ENCODE measurements at places on chromosomes 13 and 19.

DNA sequence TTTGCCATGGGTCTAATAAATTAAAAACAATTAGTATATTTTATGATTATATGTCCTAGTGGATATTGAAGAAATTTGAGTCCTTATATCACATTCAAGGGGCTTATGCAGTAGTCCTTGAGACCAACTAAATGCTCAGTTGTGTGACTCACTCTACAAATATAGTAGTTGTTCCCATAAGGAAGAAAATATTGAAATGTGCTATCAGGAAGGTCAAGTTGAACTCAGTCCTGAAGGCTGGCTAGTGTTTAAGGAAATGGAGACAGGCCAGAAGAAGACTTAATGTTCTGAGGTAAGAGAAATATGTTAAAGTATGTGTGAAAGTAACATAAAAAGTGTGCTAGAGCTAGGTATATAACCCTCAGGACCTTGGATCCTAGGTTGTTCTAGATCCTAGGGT is 766.1 kb upstream of the GPC6 start:
- DNase-seq: no peak

GRCh38 chr19:43928820-43929219 is 6.3 kb downstream of the ZNF45 start:
- no peak for DNase-seq

GRCh38 chr19:48925240-48925843 is 8.2 kb upstream of the DHDH start:
- no peak for DNase-seq

DNA sequence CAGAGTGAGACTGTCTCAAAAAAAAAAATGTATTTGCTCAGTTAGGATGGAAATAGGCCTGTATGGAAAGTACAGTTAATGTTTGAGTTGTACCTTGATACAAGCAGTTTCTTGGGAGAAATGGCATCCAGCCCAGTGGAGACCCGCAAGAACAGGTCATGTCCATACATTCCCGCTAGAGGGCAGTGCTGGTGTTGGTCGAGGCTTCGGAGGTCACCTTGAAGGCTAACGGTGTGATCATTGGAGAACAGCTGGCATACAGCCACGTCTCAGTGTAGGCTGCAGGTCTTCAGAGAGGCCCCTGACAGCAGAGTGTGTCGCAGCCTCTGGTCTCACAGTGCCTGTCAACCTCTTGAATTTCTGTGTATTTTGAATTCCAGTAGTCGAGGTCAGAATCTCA is 7.5 kb downstream of the ZNF610 start:
- DNase-seq: no peak

GRCh38 chr13:51681037-51681678 is 96.9 kb downstream of the WDFY2 start:
- no peak for DNase-seq

DNA sequence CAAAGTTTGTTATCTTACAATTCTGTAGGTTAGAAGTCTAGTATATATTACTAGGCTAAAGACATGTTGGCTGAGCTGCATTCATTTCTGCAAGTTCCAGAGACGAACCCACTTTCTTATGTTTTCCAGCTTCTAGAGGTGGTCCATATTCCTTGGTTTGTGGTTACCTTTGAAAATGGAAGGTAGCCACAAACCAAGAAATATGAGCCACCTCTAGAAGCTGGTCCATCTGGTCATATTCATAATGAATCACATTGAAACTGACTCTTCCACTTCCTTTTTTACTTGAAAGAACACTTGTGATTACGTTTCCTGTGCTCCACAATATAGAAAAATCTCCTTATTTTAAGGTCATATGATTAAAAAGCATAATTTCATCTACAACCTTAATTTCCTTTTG is 943.0 kb upstream of the PCDH9 start:
- DNase-seq: no peak

DNA sequence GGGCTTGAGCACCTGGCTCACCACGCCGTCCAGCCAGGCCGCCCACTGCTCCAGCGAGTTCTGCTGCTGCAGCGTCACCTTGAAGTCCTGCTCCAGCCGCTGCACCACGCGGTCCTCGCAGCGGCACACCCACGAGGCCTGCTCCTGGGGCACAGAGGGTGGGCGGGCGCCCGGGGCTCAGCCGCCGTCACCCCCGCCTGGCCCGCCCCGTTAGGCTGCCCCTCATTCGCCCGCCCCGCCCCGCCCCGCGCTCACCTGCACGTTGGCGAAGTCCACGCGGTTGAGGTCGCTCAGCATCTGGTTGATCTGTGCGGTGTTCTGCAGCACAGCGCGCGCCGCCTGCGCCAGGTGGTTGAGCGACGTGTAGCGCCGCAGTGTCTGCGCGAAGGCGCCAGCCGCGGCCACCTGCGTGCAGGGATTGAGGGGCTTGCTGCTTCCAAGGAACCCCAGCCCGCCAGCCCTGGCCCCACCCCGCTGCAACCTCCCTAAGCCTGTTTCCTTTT is 11.3 kb downstream of the DCAF15 start:
- no peak for DNase-seq

DNA sequence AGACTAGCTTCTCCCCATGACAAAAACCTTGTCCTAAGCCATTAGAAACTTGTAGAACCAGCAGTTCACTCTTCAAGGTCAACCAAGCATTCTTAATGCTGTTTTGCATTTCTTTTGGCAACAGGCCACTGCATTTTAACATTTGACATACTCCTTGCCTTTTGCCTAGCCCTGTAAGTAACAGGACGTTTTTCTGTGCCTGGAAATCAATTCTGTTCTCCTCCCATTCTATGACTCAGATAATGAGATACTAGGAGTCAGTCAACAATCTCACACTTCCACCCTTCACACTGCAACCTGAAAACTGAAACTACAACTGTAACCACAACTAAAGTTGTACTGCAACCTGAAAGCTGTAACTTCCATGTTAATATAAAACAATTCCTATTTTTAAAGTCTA is 268.7 kb downstream of the MZT1 start:
- DNase-seq: no peak

DNA sequence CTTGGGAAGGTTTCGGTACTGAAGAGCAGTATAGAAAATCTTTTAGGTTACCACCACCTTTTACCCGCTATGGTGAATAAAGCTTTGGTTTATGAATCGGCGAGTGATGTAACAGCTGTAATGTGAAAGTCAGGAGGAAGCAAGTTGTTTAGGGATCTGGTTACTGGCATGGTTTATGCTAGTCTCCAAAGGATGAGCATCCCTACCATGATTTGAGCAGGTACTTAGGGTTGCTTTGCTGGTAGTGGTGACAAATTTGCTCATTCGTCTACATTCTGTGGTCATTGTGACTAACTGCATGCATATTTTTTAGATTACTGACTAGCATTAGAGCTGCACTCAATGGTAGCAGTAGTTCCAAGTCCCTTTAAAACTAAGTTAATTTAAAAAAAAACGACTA is 104.1 kb downstream of the FRY start:
- no peak for DNase-seq

DNA sequence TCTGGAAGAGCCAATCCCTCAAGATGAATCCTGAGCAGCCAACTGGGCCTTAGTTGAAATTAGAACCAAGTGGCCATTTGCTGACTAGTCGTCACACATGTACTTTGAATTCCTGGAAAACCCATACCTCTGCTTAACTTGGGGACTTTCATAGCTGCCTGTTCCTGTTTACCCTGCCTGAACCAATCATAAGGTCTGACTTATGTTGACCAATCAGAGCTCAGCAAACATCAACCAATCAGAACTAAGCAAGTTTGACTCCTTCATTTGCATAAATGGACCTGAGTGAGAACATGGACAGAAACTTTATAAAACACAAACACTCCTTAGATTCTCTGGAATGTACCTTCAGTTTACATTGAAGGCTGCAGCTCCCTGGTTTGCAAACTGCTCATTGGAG is 50.8 kb downstream of the LATS2 start:
- DNase-seq: no peak

DNA sequence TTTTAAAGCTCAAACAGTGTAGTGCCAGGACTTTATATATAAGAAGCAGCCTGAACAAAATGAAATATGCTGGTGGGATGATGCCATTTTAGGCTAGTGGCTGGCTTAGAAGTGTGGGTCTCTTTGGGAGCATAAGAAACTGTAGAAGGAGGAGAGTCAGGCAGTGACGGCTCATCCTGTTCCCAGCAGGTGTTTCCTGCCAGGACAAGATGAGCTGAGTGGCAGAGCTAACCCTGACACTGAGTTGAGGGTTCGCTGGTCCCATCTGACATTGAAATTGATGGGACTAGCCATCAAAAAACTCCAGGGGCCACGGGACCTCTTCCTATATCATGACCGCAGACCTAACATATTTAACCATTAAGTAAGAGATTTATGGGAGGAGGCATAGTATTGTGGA is 51.3 kb downstream of the ESD start:
- DNase-seq: no peak

GRCh38 chr13:59172076-59172475 is 991.7 kb downstream of the DIAPH3 start:
- no peak for DNase-seq

DNA sequence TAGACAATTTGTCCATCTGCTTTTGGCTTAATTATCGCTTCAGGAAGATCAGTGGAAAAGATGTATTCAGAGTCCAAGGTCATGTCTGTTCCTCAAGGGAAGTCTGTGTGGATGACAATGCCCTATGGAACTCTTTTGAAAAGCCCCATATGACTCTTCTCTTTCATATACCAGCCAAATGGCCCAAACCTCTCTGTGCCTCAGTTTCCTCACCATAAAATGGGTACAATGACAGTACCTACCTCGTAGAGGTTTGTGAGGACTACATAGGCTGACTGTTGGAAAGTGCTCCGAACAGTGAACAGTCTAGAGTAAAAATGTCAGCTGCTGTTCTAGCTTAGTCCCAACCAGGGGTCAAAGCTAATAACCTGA is 104.6 kb downstream of the COL4A2 start:
- DNase-seq: no peak

GRCh38 chr13:19155321-19155861 is 26.2 kb downstream of the TUBA3C start:
- no peak for DNase-seq

DNA sequence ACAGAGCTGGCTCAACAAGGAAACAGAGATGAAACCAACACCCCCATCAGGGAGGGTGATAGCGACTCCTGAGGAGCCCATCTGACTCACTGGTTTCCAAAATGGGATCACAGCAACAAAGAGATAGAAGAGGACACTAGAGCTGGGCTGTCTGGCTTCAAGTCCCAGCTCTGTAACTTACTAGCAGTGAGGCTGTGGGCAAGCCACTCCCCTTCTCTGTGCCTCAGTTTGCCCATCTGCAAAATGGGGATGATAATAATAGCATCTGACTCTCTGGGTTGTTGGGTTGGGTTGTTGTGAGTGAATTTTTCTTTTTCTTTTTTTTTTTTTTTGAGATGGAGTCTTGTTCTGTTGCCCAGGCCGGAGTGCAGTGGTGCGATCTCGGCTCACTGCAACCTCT is 14.3 kb downstream of the IGSF23 start:
- no peak for DNase-seq

DNA sequence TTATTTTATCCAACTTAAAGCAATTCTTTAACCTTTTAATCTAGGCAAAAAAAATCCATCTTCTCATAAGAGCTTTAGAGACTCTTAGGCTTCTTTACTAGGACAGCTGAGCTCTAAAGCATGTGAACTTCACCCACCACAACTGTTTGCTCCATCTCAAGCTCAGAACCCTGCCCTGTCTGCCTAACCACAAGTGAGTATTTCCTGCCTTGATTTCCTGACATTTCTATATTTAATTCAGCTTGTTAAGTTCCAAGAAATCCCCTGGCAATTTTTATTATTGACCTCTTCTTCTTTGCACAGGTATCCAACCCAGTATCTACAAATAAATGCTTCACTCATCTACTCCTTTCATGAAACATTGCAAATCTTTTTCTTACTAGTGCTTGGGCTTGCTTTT is 21.1 kb upstream of the CEACAM21 start:
- DNase-seq: no peak

Data from SK-N-MC (cell line).